ENCODE measurements at places on chromosomes 6 and 20. TPM values are rescaled to one million over a fixed set of nuclear protein-coding genes. Genes with fewer than 3 reads are reported as not detected.

The OPRM1 gene
- not detected for total RNA-seq

The TDP2 gene
- 39.2 TPM for total RNA-seq

The RIPPLY2 gene
- not detected for total RNA-seq

The HNF4A gene
- total RNA-seq, result not detected

The MICB gene
- 25.9 TPM for total RNA-seq

The HLA-DRB1 gene
- total RNA-seq, result not detected
